ENCODE measurements at places on chromosomes 7 and 10.
A peak's percentile ranks its signal among the peaks of the same experiment; 100 is the strongest.

- DNase-seq: no peak
Observed at GRCh38 chr7:105376908-105377533, 11.7 kb downstream of the SRPK2 start.

DNA sequence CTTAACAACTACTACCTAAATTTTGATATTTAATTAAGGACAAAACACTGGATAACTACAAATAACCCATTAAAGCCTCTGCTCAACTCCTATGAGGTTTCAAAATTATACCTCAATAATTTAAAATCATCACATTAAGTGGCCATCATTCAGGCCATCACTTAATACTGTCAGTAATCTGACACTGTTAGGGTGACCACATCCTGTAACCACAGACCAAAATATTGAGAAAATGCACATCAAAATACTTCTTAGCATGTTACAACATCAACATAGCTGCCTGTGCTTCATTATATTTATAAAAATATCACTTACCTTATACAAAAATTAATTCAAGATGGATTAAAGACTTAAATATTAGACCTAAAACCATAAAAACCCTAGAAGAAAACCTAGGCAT is 23.3 kb downstream of the SEM1 start:
- no peak for DNase-seq

- no peak for DNase-seq
Observed at GRCh38 chr7:121500360-121501058, 104.4 kb upstream of the FAM3C start.

DNA sequence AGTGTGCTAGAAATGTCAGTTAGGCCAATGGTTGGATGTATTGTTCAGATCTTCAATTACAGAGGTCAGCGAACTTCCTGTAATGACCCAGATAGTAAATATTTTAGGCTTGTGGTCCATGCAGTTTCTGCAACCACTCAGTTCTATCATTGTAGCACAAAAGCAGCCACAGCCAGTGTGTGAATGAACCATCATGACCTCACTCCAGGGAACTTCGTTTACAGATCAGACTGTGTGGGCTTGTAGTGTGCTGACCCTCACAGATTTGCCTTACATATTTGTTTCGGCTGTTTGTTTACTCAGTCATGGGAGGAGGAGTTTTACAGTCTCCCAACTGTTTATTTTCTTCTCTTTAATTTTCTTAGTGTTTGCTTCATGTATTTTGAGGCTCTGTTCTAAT is 55.4 kb downstream of the LANCL2 start:
- no peak for DNase-seq

- DNase-seq: no peak
Observed at GRCh38 chr10:14665304-14665703, 109.4 kb downstream of the FAM107B start.

- DNase-seq: no peak
Observed at GRCh38 chr10:70693619-70694335, 21.5 kb downstream of the ADAMTS14 start.

DNA sequence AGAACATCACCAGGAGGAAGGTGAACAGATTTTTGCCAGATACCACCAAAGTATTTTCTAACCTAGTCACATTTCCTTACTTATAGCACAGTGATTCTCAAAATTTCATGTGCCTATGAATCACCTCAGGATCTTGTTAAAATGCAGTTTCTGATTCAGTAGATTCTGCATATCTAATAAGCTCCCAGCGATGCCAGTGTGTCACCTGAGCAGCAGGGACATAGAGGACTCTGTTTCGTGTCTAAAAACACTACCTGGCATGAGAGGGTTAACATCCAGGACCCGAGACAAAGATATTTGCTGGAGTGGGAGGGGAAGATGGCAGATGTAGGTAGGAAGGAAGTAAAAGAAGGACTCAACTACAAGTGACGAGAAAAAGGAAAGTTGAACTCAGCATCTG is 252.1 kb upstream of the KMT2E start:
- DNase-seq: no peak

GRCh38 chr10:54284526-54285193 is 516.4 kb downstream of the PCDH15 start:
- DNase-seq: no peak

DNA sequence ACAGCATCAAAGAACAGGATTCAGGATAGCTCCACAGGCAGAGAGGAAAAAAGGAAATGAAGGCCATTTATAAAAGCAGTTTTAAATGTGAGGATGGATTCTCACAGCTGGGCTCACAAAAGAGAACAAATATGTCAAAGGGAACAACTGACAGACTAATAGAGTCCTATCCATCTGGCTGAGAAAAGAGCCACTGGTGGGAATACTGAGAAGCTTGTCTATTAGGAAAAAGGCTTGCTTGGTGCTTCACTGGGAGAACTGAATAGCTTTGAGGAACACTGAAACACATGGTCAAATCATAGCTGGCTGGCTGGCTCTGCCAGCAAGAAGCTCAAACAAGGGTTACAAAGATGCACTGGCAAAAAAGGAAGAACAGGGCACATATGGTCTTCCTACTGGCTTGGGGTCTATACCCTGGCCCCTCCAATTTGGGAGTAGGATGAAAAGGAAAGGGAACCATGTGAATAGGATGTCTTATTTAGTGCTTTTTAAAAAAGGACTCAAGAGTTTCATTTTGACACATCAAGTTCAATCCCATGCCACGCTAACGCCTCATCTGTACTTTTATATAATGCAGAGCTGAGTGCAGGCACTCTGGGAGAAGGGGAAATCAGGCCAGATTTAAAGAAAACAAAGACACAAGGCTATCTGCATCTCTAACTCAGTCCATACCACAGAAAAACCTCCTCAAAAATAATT is 44.8 kb upstream of the KCNIP2 start:
- DNase-seq: no peak

GRCh38 chr7:152587366-152587765 is 88.6 kb downstream of the XRCC2 start:
- DNase-seq: no peak

DNA sequence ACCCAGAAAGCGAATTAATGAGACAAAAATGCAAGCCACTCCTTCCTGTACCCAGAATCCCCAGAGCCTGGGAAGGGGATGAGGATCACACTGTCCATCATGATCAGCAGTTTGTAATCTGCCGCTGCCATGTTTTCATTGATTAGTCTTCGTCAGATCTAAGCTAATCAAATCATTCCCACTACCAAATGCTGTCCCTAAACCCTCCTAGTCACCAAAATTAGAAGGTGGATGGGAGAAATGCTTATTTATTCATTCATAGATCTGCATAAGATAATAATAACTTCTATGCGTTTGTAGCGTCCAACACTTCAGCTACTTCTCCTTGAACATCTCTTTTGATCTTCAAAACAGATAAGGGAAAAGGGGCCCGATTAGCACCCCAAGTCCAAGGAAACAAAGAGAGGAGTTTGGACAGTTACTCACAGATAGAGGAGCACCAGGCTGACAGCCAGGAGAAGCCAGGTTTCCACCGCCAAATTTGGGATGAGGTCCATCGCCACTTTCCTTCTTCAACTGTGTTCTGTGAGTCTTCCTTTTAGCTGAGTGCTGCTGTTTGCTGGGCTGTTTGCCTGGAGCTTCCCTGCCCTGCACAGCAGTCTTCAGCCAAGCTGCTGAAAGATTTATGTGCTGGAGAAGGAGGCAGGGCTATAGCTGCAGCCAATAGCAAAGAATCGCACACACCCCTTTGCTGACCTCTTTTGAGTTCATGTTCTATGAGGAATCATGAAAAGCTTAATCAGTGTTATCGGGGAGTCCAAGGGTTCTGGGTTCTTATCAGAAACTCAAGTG is at the start of gene CYP3A5:
Gene CYP3A5, minus strand, starts transcription at position 597 of the 792 bp plus-strand sequence. Its CDS starts 100 bp downstream, at position 497.
- no peak for DNase-seq

DNA sequence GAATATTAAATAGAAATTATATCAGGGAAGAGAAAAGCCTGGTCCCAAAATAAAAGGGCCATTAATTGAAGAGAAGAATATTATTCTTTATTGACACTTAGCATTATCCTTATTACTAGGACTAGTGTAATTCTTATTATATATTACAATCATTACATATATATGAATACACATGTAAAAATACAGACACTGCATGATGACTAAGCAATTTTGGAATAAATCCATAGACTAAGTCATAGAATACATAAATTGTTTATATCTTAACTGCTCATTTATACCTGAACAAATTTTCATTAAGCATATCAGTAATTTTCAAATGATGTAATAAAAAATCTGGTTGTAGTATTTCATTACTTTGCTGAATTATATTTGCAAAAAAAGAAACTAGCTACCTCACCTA is 29.7 kb upstream of the SLC13A1 start:
- no peak for DNase-seq

- no peak for DNase-seq
Observed at GRCh38 chr10:1961989-1962388, 224.7 kb upstream of the ADARB2 start.

- DNase-seq: no peak
Observed at GRCh38 chr10:120052964-120053702, 160.6 kb downstream of the SEC23IP start.

GRCh38 chr10:76205361-76205760 is 773.9 kb downstream of the LRMDA start:
- no peak for DNase-seq

DNA sequence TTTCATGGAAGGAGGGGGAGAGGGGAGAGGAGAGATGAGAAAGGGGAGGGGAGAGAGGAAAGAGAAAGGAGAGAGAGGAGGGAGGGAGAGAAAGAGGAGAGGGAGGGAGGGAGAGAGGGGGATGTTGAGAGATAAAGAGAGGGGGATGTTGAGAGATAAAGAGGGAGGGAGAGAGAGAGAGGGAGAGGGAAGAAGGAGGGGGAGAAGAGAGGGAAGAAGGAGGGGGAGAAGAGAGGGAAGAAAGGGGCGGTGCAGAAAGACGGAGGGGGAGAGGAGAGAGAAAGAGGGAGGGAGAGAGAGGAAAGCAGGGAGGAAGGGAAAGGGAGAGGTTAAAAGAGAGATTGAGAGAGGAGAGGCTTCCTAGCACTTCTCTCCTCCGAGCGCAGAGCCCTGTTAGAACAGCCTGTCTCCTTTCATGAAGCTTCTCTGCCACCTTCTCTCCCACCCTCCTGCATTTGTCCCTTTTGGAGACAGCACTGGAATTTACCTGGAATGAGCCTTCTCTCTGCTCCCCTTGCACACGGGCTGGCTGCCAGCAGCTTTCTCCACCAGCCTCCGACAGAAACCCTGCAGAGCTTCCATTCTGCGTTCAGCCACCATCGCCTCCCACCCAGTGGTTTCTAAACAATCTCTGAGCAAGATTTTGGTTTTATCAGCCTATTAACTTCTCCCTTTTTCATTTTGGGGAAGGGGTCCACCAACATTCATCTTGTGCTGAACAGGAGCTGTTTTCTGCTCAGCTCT is 74.0 kb upstream of the CARD11 start:
- peak; percentile 17 for DNase-seq

DNA sequence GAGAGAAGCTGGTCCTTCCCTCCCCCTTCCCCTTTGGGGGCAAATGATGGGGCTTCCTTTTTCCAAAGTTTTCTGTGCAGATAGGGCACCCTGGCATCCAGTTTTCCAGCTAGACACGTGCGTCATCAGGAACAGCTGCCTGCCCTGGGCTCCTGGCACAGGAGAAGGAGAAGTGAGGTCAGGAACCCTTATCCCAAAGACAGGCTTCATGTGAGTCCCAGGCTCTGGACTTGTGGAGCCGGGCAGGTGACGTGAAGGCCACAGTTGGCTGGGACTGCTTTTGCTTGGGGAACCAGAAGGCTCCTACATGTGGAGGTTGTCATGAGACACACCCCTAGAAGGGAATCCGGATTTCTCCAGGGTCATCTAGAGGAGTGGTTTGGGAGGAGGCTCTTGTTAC is 66.5 kb downstream of the RBM20 start:
- no peak for DNase-seq

GRCh38 chr10:34821587-34822585 is 6.8 kb upstream of the PARD3 start:
- DNase-seq: no peak

- no peak for DNase-seq
Observed at GRCh38 chr7:151251328-151251688, 2.8 kb upstream of the SMARCD3 start.

- no peak for DNase-seq
Observed at GRCh38 chr7:132740176-132740575, 163.9 kb upstream of the PLXNA4 start.

GRCh38 chr10:114239117-114239993 is at the start of gene VWA2:
TSS of gene VWA2 (plus strand) at chr10:114239254. CDS start at chr10:114248714, 9,460 bp downstream.
- DNase-seq: no peak

DNA sequence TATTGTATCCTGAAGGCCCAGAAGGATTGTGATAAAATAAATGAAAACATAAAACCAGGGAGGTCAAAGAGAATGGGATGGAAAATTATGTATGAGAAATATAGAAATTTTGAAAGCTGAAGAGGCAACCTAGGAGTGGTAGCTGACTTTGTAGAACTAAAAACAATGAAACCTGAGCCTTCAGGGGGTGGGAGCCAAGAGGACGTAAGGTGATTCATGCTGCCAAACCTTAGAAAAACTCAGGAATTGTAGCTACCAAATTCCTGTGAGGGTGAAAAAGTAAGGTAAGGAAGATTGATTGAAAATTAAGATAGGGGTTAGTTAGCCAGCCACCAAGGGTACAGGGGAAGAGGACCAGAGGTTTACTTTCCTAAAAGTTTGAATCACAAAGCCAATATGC is 213.2 kb downstream of the KCND2 start:
- no peak for DNase-seq

- DNase-seq: no peak
Observed at GRCh38 chr7:45484094-45484493, 90.1 kb upstream of the ADCY1 start.

- no peak for DNase-seq
Observed at GRCh38 chr7:117010375-117011133, 57.3 kb downstream of the ST7 start.

- DNase-seq: no peak
Observed at GRCh38 chr7:93013446-93014061, 104.2 kb downstream of the SAMD9 start.

- no peak for DNase-seq
Observed at GRCh38 chr10:92571649-92572048, 2.2 kb downstream of the IDE start.

DNA sequence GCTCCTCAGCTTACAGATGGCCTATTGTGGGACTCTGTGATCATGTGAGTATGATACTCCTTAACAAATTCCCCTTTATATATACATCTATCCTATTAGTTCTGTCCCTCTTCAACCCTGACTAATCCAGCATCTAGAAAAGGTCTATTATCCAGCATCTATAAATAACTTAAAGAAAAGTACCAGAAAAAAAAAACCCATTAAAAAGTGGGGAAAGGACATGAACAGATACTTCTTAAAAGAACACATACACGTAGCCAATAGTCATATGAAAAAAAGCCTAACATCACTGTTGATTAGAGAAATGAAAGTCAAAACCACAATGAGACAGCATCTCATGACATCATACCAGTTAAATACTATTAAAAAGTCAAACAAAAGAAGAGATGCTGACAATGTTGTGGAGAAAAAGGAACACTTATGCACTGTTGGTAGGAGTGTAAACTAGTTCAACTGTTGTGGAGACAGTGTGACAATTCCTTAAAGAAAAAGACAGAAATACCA is 549.5 kb upstream of the GRM3 start:
- DNase-seq: no peak

- no peak for DNase-seq
Observed at GRCh38 chr7:85693326-85693725, 506.5 kb upstream of the SEMA3D start.

- no peak for DNase-seq
Observed at GRCh38 chr10:42952349-42952748, 124.5 kb upstream of the RET start.

Measured in T-helper 17 cell (primary cell).